ENCODE measurements at places on chromosomes 7 and 10.

DNA sequence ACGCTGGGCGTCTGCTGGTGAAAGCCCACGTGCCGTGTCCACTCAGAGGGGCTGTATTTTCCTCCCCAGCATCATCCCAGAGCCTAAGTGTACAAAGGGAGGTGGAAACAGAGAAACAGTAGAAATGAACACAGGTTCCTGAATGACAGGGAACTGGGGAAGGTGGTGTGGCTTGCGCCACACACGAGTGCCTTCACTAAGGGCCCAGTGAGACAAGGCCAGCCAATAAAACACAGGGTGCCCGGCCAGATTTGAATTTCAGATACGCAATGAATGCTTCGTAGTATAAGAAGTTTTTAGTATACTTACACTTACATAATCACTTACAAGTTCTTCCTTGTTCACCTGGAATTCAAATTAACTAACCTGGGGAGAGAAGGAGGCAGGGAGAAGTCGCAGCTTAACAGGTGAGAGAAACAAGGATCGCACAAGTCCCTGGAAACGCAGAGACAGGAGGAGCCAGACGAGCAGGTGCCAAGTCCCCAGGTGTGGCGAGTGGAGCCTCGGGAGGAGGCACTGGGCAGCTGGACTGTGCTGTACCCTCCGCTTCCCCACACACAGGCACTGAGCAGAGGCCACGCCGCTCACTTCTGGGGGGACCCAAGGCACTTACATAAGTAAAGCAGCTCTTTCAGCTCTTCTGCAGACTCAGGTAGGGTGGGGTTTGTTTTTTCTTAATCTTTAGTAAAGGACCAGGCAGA is 105.2 kb upstream of the MGMT start:
- DNase-seq = no peak

- no peak for DNase-seq
These were observed 49.3 kb downstream of the PNLIPRP2 start for GRCh38 chr10:116669832-116670644.

DNA sequence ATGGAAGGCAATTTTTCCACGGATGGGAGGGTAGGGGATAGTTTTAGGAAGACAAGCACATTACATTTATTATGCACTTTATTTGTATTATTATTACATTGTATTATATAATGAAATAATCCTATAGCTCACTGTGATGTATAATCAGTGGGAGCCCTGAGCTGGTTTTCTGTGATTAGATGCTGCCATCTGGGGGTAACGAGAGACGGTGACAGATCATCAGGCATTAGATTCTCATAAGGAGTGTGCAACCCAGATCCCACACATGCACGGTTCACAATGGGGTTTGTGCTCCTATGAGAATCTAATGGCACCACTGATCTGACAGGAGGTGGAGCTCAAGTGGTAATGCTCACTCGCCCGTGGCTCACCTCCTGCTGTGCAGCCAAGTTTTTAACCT is 103.9 kb upstream of the STK17A start:
- no peak for DNase-seq

DNA sequence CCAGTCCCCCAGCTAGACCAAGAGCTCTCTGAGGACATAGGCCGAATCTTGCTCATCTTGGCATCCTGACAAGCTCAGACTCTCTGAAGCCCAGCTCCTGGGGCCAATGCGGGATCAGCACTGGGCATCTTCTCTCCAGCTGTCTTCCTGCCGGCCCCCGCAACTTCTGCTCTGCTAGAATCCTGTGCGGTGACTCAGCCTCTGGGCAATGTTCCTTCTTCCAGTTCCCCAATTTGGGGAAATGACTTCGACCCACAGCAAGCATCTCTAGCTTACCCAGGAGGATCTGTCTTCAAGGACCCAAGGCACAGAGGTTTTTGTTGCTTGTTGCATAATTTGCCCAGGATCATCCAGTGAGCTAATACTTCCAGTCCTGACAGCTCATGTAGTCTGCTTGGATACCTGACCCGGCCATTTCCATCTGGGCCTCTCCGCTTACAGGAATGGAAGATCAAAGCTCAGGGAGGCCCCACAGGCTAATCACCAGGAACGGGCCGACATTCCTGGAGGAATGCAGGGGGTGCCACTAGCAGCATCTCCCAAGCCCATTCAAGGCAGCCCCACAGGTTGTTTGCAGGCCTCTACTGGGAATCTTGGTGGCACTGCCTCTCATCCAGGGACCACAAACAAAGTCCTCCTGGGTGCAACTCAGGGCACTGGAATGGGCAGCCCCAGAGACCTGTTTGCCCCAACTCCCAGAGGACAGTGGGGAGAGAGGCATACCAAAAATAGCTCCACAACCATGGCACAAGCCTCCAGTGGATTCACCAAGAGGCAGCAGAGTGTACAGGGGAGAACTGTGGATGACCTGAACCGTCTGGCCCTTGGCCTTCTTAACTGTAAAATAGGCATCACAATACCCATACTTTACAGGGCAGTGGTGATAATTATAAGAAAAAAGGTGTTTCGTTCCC is 151.9 kb downstream of the NEURL1 start:
- DNase-seq = peak; percentile 70

GRCh38 chr7:128945668-128946366 is 8.1 kb downstream of the IRF5 start:
- no peak for DNase-seq

- no peak for DNase-seq
These were observed 346.9 kb downstream of the RNLS start for GRCh38 chr10:88236121-88236743.

DNA sequence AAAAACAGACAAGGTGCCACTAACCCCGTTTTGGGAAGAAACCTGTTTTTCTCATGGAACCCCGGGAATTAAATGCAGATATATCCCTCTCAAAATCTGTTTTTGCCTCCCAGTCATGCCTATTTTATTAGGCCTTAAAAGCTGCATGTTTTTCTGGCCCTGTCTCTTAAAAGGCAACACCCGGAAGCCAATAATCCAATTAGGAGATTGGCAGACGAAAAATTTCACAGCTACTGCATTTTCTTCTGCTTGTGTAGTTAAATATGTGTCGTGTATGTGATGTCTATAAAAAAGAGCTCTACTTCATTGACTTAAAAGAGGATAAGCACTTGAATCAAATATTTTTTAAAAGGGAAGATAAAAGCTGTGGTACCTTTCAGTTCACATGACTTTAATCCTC is 31.9 kb upstream of the OPTN start:
- DNase-seq = no peak

All from dermis blood vessel endothelial cell (primary cell).